ENCODE measurements at places on chromosomes 16 and 17.

DNA sequence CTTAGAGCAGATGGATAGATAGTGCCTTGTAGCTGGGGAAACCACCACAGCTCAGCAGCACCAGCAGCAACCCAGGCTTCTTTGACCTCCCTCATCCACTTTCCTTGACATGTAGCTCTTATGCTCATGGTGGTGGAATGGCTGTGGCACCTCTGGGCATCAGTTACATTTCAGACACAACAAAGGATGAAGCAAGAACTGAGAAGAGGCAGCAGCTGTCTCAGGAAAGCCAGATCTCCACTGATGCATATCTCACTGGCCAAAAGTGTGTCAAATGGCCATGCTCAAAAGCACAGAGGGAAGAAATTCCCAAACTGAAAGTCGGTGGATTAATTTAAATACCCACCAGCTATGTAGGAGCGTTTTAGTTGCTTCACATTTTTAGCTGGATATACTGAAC is 671.4 kb upstream of the SALL1 start:
- no peak for DNase-seq

- DNase-seq = no peak
Observed at GRCh38 chr16:23092072-23092800, 57.0 kb downstream of the USP31 start.

DNA sequence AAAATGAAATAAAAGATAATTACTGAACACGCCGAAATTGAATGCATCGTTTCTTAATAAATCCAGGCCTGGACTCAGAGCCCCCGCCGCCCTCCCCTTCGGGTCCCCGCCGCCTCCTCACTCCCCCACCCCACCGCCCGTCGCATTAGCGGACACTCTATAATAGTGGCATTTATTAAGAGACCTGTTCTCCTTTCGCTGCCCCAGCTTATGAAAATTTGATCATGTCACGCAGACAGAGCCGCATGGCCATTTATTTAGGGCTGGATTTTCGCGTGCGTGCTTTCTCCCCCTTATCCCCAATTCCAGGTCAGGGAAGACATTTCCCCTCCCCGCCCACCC is 6.3 kb upstream of the HOXB2 start:
- DNase-seq = no peak

- no peak for DNase-seq
Observed at GRCh38 chr17:9401434-9401833, 174.2 kb downstream of the STX8 start.

GRCh38 chr16:263182-263774 is 12.5 kb downstream of the RGS11 start:
- no peak for DNase-seq

GRCh38 chr17:65855245-65855644 is 293.8 kb upstream of the AXIN2 start:
- no peak for DNase-seq

- DNase-seq = no peak
Observed at GRCh38 chr17:61786088-61786487, 77.2 kb downstream of the BRIP1 start.

DNA sequence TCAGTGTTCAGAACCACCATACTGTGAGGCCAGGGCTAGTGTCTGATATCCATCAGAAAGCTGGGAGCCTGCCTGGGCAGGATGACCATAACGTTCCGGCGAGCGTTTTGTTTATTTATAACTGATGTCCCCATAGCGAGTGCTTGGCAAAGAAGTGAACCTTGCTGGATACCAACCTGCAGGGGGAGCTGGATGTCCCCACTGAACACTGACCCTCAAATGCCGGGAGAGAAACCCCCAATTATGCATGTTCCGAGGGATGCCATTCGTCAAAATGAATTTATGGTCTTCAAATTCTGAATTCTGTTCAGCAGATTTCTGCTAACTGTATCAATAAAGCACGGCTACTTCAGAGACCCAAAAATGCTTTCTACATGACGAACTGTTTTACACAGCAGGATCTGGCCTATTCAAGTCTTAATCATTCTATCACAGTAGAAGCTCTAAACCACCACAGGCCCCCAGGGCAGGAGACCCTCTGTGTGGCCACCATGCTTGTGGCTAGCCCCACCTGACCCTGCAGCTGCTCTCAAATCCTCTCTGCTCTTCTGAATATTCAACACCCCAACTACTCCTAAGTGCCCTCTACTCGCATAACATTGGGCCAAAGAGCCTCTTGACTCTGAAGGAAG is 15.2 kb downstream of the MED24 start:
- DNase-seq = no peak

GRCh38 chr16:30755955-30756780 is 5.7 kb downstream of the CFAP119 start:
- DNase-seq = no peak

DNA sequence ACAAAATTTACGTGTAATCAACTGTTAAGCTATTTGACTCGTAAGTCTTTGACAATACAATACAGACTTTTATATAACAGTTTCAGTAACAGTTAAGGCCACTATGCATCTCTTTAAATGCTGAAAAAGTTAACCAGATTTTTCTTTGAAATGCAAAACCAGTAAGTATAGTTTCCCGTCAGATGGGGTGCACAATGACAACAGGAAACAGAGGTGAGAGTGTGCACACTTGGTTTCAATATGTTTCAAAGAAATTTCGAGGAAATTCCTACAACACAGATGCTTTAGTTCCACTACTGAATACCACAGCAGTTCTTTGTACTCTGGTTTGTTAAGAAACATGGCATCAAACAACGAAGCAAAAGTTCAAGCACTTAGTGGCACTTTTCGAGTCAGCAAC is 48.4 kb downstream of the RNF157 start:
- DNase-seq = no peak

DNA sequence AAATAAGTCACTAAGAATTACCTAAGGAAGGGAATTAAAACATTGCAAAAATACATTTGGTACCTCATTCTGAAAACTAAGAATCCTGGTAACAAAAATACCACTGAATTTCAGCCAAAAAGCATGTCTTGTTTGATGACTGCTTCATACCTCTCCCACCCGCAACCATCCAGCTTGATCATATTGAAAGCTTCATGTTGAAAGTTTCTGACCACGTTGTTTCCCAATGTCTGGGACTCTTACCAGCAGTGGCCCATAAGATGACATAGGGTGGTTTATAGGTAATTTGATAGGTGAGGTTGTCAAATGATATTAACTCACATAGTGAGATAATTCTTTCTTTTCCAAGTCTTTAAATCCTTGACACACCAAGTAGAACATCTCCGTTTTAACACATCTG is 139.3 kb downstream of the CDH11 start:
- DNase-seq = no peak

DNA sequence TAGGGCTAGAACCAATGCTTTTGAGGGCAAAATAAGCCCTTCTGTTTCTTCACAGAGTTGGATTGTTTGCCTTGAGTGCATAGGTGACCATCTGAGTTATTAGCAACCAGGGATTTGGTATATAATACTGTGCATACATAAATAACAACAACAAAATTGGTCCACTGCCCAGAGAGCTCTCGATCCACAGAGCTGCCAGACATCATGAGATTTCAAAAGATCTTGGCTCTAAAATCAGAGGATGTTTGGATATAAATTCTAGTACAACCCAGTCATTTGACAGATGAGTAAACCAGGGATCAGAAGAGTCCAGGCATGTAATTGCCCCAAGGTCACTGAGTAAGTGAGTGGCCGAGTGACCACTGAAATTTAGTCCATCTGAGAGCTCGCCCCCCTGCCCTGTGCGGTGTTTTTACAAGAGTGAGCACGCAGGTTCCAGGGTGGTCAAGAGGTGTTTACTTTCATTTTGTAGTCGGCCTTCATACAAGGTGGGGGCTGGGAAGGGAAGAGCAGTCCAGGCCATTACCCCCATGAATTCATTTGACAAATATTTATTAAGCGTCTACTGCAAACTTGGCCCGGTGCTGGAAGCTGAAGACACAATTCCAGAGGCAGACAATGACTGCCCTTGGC is 1.8 kb upstream of the MT2A start:
- no peak for DNase-seq

DNA sequence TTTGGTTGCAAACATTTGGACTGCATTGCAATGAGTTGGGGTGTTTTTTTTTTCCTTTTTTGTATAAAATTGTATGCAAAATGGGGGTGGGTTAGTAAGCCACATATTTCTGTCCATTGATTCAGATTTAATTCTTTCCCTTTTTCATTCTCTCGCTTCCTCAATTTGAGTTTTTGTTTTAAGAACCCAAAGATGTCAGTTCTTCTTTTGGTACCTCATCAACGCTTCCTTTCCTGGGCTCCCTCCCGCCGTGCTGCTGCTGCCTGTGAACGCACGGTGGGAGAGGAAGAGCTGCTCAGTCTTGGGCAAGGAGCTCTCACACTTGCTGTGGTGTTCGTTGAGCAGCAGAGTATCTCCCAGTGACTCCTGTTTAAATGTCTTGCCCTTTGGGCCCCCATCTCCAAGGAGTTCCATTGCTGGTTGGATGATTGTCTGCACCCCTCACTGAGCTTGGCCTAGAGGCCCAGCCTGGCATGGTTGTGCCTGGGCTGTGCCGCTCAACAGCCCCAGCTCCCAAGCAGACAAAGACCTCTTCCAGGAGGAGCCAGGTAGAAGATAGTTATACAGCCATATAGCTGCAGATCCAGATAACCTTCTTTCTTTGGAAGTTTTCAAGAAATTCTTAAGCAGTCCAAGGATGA is 13.6 kb downstream of the UBFD1 start:
- DNase-seq = no peak

DNA sequence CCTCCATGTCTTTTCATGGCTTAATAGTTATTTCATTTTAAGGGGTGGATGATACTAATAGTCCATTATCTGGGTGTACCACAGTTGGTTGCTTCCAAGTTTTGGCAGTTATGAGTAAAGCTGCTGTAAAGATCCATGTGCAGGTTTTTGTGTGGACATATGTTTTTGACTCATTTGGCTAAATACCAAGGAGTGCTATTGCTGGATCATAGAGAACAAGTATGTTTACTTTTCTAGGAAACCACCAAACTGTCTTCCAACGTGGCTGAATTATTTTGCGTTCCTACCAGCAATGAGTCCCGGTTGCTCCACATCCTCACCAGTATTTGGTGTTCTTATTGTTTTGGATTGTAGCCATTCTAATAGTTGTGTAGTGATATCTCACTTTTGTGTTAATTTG is 181.9 kb downstream of the SPECC1 start:
- DNase-seq = no peak

DNA sequence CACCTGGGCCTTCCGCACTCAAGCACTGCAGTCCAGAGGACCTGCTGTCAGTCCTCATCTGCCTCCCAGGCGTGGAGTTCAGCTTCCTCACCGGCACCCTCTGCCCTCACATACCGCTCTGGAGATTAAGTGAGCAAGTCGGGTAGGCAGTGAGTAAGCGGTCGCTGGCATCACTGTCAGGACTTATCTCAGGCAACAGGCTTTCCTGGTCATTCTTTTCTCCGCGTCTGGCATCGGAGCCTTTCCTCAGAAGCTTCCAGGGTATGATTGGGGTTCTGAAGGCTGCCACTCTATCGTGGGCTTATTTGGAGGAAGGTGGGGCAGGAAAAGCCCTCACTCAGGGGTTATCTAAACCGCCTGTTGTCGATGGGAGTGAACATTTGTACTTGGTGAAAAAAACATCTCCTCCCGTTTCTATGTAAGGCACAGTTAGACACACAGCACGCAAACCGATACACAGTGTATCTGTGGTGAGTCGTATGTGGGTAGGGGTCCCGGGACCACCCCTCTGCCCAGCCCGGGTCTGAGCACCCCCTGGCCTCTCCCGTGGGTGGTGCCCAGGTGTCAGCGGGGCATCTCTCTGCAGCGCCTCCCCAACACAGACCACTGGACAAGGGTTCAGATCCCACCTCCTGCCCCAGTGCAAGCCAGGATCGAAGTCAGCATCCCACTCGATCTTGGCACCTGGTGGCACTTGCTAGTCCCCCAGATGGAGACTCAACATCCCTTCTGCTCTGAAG is 92.5 kb upstream of the PLCG2 start:
- no peak for DNase-seq

- no peak for DNase-seq
Observed at GRCh38 chr16:30143347-30143702, 20.3 kb upstream of the MAPK3 start.

DNA sequence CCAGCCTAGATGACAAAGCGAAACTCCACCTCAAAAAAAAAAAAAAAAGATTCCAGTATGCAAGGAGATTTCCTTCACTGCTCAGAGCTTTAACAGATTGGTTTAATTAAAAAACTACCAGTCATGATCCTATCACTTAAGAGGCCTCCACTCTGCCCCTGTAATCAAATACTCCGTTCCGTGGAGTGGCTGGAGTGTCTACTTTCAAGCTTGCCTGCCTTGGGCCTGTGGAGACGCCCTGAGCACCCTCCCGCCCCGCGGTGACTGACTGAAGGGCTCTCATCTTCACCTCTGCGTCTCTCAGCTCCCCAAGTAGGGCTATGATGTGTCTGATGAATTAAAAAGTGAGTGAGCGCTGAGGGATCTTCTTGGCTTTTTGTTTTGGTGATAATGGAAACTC is 25.3 kb upstream of the TRPV3 start:
- no peak for DNase-seq

DNA sequence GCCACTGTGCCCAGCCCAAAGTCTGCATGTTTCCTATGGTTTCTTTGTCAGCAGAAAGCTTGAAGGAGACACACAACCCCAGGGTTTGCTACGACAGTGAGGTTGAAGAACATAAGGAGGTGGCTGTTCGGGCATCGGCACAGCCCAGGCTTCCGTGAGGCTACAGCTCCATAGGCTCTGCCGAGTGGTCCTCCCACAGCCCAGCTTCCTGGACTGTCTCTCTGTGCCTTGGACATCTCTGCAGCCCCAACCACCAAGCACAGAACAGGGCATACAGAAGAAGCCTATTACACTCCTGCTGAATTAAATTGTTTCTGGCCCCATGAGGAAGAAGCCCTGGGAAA is 3.2 kb upstream of the HAP1 start:
- no peak for DNase-seq

DNA sequence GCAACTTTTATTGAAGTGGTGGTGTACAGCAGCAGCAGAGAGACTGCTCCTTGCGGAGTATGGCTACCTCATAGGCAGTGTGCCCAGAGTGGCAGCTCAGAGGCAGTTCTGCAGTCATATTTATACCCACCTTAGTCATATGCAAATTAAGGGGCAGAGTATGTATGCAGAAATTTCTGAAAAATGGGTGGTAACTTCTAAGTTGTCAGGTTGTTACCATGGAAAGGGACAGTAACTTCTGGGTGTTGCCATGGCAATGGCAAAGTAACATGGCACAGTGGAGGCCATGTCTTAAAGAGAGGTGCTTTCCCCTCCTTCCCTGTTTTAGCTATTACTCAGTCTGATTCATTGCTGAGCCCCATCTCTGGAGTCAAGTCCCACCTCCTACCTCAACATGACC is 53.4 kb downstream of the MEOX1 start:
- no peak for DNase-seq

- DNase-seq = no peak
Observed at GRCh38 chr17:1737531-1738291, 5.0 kb upstream of the SERPINF2 start.

- no peak for DNase-seq
Observed at GRCh38 chr17:17018612-17019429, 23.4 kb upstream of the MPRIP start.

DNA sequence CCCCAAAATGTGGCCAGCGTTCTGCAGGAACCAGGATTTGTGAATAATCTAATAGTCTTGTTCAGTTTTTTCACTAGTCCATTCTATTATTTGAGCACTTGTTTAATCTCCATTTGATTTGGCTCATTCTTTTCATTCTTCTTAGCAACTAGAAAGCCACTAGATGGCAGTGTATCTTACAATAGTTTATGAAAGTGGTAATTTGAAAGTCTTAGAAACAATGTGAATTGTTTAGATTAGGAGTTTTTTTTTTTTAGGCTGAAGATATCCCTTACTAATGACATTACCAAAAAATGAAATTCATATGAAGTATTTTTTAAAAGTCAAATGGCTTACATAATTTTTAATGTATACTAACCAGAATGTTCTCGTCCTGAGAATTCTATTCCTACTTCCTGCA is 6.7 kb downstream of the ERI2 start:
- no peak for DNase-seq

- no peak for DNase-seq
Observed at GRCh38 chr16:79811541-79811940, 211.0 kb upstream of the MAF start.
